Neural crest cell (in vitro differentiated cells): ENCODE measurements at places on chromosomes 12 and 14. TPM values are rescaled to one million over a fixed set of nuclear protein-coding genes. Genes with fewer than 3 reads are reported as not detected.

DNA sequence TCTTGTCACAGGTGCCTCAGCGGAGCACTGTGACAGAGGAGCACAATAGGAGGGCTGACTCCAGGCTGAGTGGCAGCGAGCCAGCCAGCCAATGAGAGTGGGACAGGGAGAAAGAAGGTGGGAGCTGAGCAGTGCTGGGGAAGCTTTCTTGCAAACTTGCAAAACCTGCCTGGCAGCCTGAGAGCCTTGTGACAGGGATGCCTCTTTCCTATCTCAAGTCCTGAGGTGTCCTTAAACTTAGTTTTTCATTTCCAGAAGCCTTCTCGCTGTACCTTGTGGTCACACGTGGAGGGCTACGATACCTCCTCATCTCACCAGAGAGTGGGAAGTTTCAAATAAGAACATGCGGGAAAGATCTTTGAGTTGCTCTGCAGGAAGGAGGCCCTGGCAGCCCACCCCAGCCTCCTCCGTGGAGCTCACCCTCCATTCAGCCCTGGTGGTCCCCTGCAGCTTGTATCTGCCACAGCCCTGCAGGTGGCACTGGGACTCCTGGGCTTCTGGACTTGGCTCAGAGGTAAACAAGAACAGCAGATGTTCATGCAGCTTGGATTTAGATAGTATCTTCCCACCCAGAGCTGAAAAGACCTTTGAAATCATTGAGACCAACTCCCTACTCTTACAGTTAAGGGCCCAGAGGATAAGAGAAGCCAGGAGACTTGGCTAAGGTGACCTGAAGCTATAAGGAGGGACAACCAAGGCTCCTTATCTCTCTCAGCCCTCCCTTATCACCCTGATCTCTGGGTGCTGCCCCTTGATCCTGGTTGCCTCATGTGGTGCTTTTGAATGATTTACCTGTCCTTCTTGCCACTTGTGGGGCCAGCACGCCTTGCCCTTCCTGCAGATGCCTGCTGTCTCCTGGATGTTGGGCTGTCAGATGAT lies 153.5 kb upstream of the MAX start:
- H3K4me1 ChIP-seq = peaks cover 12% of the 10 kb centered on the region
- no peak overlapping the region for H3K4me3 ChIP-seq
- H3K36me3 ChIP-seq = no peaks in the 10 kb centered on the region
- H3K27me3 ChIP-seq = no peaks in the 10 kb centered on the region

DNA sequence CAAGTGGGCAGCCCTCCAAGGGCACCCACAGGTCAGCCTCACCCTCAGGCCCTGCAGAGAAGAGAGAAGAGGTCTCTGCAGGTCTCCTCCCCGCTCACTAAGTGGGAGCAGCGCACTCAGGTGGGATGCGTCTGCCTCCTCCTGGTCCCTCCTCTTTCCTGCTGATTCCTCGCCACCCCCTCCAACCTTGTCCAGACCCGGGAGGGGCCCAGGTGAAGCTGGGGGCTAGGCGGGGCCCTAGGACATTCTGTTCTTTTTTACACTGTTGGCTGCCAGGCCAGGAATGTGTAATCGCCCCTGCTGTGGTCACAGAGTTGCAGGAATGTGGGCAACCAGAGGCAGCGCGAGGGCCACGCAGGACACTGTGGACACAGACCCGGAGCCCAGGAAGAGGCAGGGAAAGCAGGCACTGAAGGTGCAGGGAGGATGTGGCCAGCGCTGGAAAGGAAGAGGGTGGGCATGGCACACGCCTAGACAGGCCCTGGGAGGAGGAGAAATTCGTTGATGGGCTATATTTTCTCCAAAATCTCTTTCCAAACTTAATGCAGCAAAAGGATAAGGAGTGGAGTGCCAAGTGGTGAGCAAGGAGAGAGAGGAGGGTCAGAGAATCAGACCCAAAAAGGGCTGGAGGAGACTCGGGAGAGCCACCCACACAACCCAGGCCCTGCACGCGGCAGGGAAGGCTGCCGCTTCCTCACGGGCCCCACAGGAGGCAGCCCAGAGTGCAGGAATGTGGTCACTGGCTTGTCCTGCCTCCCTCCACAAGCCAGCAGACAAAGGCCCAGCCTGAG lies 911 bp upstream of the SCNN1A start:
- peaks cover 31% of the 10 kb centered on the region for H3K4me1 ChIP-seq
- no peak for DNase-seq
- H3K4me3 ChIP-seq = no peak overlapping the region
- H3K36me3 ChIP-seq = no peaks in the 10 kb centered on the region

DNA sequence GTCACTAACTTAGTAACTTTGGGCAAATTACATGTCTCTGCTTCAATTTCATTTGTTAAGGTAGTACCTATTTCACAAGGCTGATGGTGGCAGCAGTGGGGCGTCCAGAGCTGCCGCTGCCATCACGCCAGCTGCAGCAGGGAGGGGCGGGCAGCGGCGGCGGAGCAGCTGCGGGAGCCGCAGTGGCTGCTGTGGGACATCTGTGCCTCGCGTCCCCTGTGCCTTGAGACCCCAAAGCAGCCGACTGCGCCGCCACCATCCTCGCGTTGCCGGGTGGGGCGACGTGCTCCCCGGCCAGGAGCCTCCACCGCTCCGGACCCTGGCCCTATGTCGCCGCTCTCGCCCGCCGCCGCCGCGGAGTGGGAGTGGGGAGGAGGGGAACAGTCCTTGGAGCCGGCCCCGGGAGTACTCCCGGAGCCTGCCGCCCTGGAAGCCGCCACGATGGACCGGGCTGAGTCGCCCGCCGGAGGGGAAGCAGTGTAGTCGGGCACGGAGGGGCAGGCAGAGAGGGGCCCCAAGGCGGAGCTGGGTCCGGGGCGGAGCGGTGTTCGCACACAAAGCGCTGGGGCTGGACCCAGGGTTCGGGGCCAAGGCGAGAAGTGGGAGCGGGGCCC lies 51.4 kb downstream of the A2M start:
- H3K27me3 ChIP-seq = no peaks in the 10 kb centered on the region
- peaks cover 9% of the 10 kb centered on the region for H3K4me1 ChIP-seq
- H3K36me3 ChIP-seq = peaks cover 2% of the 10 kb centered on the region

DNA sequence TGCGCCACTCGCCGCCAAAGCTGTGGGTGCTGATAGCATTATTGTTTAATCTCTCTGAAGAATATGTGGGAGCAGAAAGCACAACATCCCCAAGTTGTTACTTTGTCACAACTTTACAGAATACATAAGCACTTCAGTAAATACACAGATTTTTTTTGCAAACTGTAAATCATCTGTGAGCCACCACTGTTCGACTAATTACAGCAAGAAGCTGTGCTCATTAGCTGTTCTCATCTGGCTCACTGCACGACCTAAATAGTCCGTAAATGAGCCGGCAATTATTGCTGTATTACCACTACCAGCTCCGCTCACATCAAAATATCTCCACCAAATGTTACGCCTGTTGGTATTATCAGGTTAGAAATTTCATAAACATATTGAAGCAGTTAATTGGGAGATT lies 228.9 kb upstream of the PRKD1 start:
- no peaks in the 10 kb centered on the region for H3K36me3 ChIP-seq
- H3K4me1 ChIP-seq = peaks cover 9% of the 10 kb centered on the region
- no peak for DNase-seq
- H3K4me3 ChIP-seq = no peak overlapping the region
- no peak overlapping the region for H3K27ac ChIP-seq

GRCh38 chr14:68372368-68372767 lies 420.5 kb downstream of the ZFP36L1 start:
- no peaks in the 10 kb centered on the region for H3K36me3 ChIP-seq
- H3K4me1 ChIP-seq = peaks cover 68% of the 10 kb centered on the region
- no peaks in the 10 kb centered on the region for H3K27me3 ChIP-seq
- no peak for DNase-seq

GRCh38 chr14:38079268-38079667 lies 128.4 kb upstream of the SSTR1 start:
- peaks cover 2% of the 10 kb centered on the region for H3K27me3 ChIP-seq
- H3K4me3 ChIP-seq = no peak overlapping the region
- no peak for DNase-seq
- no peaks in the 10 kb centered on the region for H3K4me1 ChIP-seq
- no peaks in the 10 kb centered on the region for H3K36me3 ChIP-seq

DNA sequence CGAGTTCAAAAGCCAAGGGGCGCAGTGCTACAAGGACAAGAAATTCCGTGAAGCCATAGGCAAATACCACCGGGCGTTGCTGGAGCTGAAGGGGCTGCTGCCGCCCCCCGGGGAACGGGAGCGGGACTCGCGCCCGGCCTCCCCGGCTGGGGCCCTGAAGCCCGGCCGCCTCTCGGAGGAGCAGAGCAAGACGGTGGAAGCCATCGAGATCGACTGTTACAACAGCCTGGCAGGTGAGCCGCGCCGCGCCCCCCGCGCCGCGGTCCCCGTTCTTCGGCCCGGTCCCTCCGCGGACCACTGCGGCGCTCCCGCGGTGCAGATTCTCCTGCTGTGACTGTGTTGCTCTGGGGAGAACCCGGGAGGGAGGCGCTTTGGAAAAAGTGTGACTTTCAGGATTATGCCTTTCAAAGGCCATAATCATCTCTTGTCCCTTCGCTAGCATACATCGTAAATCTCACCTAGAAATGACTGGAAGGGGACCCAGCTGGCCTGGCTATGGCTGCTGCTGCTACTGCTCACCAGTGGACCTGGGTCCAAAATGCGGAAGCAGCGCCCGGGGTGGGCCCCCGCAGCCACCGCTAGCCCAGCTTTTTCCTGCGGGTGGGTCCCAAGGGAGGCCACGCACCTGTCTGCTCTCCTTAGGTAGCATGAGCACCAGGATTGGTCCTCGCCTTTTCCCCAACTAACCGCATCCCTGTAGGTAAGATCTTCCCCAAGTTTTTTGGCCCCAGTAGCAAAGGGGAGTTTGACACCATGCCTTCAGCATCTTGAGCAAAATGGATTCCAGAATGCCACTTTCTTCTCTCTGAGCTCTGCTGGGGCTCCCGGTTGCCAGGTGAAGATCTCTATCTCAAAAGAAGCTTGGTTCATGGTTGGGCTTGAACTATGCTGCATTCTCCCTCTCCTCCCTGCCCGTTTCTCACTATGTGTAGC lies 853 bp downstream of the TTC9 start:
- peaks cover 22% of the 10 kb centered on the region for H3K4me1 ChIP-seq
- DNase-seq = peak; percentile 32
- peaks cover 57% of the 10 kb centered on the region for H3K27me3 ChIP-seq
- peak overlapping the region; percentile 88 for H3K4me3 ChIP-seq

DNA sequence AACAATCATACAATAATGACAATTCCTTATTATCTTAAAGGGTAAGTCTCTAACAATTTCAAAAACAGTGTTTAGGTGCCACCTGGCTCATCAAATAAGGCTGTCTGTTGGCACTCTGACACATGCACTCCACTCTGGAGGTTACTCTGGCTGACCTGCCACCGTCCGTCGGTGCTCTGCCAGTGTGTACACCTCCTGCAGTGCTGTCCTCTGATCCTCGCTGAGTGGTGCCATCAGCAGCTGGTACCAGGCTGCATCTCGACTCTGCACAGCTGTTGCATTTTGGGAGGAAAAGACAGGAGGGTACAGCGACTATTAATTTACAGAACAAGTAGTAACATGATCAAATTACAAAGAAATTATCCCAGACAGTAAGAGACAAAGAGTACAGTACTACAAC lies 63.9 kb downstream of the IPO8 start:
- DNase-seq = no peak
- no peak overlapping the region for H3K27ac ChIP-seq
- H3K36me3 ChIP-seq = peaks cover 33% of the 10 kb centered on the region
- H3K4me3 ChIP-seq = no peak overlapping the region
- peaks cover 3% of the 10 kb centered on the region for H3K4me1 ChIP-seq

- no peak for DNase-seq
- H3K27me3 ChIP-seq = no peaks in the 10 kb centered on the region
- H3K4me1 ChIP-seq = peaks cover 10% of the 10 kb centered on the region
- H3K27ac ChIP-seq = no peak overlapping the region
- no peak overlapping the region for H3K4me3 ChIP-seq
- no peaks in the 10 kb centered on the region for H3K36me3 ChIP-seq
Measured at GRCh38 chr12:67042697-67043131, 226.4 kb upstream of the CAND1 start.

DNA sequence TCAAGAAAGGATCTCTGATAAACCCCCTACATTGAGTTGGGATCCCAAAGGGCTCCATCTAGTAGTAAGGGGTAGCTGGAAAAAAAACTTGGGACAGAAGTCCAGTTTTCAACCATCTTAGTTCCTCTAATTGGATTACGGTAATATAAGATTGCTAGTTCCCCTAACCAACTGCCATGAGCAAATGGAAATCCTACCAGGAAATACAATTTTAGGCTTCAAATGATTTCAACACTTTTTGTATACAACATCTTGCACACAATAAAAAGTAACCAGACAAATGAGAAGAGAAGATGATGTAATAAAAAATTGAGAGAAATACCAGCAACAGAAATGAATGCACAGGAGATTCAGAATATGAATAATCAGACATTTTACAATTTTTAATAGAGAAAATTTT lies 73.0 kb downstream of the TSHR start:
- DNase-seq = no peak
- no peak overlapping the region for H3K27ac ChIP-seq

GRCh38 chr14:81252278-81252677 lies 31.5 kb upstream of the GTF2A1 start:
- no peak for DNase-seq
- no peak overlapping the region for H3K4me3 ChIP-seq
- H3K27me3 ChIP-seq = no peaks in the 10 kb centered on the region
- peaks cover 10% of the 10 kb centered on the region for H3K4me1 ChIP-seq
- H3K36me3 ChIP-seq = no peaks in the 10 kb centered on the region
- H3K27ac ChIP-seq = no peak overlapping the region

GRCh38 chr14:81509321-81509720 lies 24.3 kb downstream of the SEL1L start:
- peaks cover 21% of the 10 kb centered on the region for H3K4me1 ChIP-seq
- H3K27me3 ChIP-seq = no peaks in the 10 kb centered on the region
- no peak for DNase-seq
- H3K27ac ChIP-seq = no peak overlapping the region
- H3K36me3 ChIP-seq = peaks cover 31% of the 10 kb centered on the region

- peaks cover 8% of the 10 kb centered on the region for H3K4me1 ChIP-seq
- H3K36me3 ChIP-seq = no peaks in the 10 kb centered on the region
- DNase-seq = no peak
- H3K4me3 ChIP-seq = no peak overlapping the region
- no peaks in the 10 kb centered on the region for H3K27me3 ChIP-seq
- H3K27ac ChIP-seq = no peak overlapping the region
Measured at GRCh38 chr14:67459336-67459735, 29.2 kb downstream of the TMEM229B start.

- no peak for DNase-seq
- H3K27me3 ChIP-seq = no peaks in the 10 kb centered on the region
- H3K4me1 ChIP-seq = no peaks in the 10 kb centered on the region
- peaks cover 4% of the 10 kb centered on the region for H3K36me3 ChIP-seq
- H3K4me3 ChIP-seq = no peak overlapping the region
- H3K27ac ChIP-seq = no peak overlapping the region
Measured at GRCh38 chr12:65977384-65977783, 153.1 kb downstream of the HMGA2 start.

- no peak for DNase-seq
- H3K36me3 ChIP-seq = peaks cover 3% of the 10 kb centered on the region
- no peak overlapping the region for H3K4me3 ChIP-seq
- no peak overlapping the region for H3K27ac ChIP-seq
- H3K4me1 ChIP-seq = peaks cover 38% of the 10 kb centered on the region
Measured at GRCh38 chr12:64030155-64030554, 185.7 kb downstream of the SRGAP1 start.

Gene PSMD9
- total RNA-seq = 46.3 and 47.4 TPM in 2 replicates

Gene KCNH5
- 0.44 and 0.48 TPM in 2 replicates for total RNA-seq

Gene CCDC177
- 7.5 and 7.7 TPM in 2 replicates for total RNA-seq

Gene TRMT61A
- 10.9 and 12.5 TPM in 2 replicates for total RNA-seq

Gene PGF
- 2.9 and 3.9 TPM in 2 replicates for total RNA-seq

Gene SLC25A47
- not detected in 2 replicates for total RNA-seq

Gene GPR162
- total RNA-seq = 16.4 and 17.4 TPM in 2 replicates
